ENCODE measurements at places on chromosomes 1 and 21. TPM values are rescaled to one million over a fixed set of nuclear protein-coding genes. Genes with fewer than 3 reads are reported as not detected.

- DNase-seq = no peak
These were observed 103.7 kb upstream of the PRMT6 start for GRCh38 chr1:106952776-106953175.

- DNase-seq = no peak
These were observed 64.9 kb downstream of the TGFB2 start for GRCh38 chr1:218409946-218410510.

- no peak for DNase-seq
These were observed at the start of gene C1orf167 for GRCh38 chr1:11761988-11762406. C1orf167 (plus strand) TSS chr1:11762193; CDS start chr1:11764401, 2,208 bp downstream.

DNA sequence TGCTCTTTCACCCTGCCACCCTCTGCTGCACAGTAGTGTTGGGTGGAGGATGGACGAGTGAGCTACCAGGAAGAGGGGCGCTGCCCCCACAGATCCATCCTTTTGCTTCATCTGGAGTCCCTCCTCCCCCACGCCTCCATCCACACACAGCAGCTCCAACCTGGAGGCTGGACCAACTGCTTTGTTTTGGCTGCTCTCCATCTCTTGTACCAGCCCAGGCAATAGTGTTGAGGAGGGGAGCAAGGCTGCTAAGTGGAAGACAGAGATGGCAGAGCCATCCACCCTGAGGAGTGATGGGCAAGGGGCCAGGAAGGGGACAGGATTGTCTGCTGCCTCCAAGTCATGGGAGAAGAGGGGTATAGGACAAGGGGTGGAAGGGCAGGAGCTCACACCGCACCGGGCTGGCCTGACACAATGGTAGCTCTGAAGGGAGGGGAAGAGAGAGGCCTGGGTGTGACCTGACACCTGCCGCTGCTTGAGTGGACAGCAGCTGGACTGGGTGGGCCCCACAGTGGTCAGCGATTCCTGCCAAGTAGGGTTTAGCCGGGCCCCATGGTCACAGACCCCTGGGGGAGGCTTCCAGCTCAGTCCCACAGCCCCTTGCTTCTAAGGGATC is 8.5 kb downstream of the CHRNB2 start:
- no peak for DNase-seq

DNA sequence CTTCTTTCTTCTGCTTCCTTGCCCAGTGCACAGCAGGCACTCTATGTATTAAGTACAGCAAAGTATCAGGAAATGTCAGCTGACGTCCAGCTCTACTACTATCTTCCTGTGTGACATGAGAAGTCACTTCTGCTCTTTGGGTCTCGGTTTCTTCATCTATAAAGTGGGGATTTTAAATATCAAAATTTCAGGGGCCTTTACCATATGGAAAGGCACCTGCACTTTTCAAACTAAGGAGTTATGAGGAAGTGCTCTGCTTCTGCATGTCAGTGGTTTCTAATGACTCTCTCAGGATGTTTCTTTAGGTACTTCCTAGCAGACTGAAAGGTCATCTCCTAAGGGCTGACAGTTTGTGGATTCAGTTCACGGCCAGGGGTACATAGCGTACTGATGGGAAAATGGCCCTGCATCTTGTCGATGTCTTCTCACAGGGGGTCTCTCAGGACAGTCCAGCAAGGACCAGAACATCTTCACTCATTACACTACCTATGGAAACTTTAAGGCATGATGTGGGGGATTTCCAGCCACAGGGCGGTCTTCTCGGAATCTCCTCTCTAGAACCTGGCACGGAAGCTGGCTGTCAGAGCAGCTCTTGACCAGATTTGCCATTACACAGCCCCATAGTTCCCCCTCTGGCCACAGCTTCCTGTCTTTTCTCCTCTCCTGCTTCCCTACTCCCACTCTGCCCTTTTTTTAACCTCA is 42.0 kb upstream of the MTF1 start:
- no peak for DNase-seq

DNA sequence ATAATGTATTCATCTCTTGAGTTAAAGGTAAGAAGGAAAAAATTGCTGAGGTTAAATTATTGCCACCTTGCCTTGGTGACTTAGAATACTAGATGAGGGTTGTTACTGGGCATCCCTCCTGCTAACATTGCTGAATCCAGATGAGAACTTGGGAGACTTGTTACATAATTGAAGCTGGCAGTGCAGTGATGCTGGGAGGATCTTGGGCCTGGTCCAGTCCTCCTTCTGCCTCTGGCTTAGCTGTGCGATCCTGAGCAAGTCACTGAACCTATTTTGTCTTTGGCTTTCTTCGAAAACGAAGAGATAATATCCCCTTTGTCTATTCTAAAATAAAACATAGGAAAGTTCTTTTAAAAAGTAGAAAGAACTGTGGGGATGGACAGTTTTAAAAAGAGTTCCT is 244.9 kb upstream of the NRIP1 start:
- no peak for DNase-seq

DNA sequence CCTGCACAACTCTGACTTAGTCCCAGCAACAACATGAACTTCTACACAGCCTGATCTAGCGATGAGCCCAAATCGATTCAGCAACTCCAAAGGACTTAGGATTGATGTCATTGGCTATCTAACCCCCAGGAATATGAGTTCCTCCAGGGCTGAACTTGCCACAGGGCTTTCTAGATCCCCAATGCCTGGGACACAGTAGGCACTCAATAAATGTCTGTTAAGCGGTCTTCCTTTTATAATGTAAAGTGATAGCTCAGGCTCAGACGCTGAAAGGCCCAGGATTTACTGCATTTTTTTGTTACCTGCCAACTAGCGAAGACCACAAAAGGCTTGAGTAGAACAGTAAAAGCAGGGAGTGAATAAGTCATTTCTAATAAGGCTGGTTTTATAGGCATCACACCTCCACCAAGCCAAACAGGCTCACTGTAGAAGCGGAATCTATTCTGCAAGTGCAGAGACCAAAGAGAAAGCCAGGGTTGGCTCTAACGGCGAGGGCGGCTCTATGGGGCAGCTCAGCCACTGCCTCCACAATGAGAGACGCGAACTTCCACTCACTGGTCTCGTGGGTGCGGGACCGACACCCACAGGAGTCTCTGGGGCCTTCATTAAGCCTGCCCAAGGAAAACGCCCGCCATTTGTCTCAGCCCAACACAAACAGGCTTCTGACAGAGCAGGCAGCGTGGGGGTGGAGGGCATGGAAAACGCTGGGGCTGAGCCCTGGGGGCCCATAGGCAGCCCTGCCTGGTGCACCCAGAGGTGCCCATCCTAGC is 52.0 kb downstream of the HLCS start:
- no peak for DNase-seq

- DNase-seq = no peak
These were observed 9.8 kb downstream of the DNAJC6 start for GRCh38 chr1:65319141-65319540.

- DNase-seq = no peak
These were observed 108.2 kb downstream of the NBPF12 start for GRCh38 chr1:147046189-147046862.

GRCh38 chr1:176831150-176831549 is 333.4 kb downstream of the ASTN1 start:
- DNase-seq = no peak

DNA sequence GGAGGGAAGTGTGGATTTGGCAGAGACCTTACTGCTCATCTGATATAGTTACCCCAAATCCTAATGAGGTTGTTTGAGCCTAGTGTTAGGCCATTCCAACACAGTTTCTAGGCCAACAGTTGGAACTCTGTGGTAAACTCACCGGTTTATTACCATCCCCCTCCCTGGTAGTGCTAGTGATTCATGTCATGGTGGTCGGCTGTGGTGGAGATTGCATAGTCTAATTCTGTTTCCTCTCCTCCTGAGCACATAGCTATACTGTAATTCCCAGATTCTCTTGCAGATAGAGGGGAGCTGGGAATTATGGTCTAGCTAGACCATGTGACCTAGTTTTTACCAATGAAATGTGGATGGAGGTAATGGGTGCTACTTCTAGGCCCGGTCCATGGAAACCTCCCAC is 123.7 kb upstream of the KIF26B start:
- no peak for DNase-seq

GRCh38 chr1:115074839-115075534 is 14.3 kb downstream of the TSPAN2 start:
- no peak for DNase-seq

DNA sequence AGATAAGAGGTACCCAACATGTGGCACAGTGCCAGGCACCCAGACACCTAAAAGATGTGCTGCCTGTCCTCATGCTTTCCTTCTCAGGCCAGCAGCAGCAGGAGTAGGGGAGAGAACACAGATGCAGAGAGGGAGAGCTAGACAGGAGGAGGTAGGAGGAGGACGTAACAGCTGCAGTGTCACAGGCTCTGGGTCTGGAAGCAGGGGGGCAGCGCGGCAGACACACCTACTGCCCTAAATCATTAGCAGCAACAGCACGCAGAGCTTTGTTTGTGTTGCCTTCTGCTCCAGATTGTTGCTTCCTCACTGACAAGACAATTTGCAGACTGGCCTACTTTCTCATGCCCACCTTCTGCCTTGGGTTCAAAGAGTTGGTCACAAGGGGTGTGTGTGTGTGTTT is 196.7 kb upstream of the DAB1 start:
- DNase-seq = no peak

DNA sequence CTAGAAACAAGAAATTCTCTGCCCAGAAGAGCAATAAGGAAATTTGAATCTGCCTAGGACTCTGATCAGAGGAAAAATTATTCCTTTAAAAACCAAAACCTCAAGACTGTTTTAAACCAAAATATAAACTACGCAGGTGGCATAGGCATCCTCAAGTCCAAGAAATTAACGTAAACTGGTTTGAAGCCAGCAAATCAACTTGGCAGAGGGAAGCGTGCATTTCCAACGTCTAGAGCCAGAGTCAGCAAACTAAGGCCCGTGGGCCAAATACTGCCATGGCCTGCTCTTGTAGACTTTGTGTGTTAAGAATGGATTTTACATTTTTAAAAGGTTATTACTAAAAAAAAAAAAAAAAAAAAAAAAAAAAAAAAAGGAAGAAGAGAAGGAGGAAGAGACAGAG is 67.8 kb upstream of the VTCN1 start:
- DNase-seq = no peak

GRCh38 chr1:22552021-22552420 is 11.3 kb upstream of the EPHA8 start:
- DNase-seq = no peak

DNA sequence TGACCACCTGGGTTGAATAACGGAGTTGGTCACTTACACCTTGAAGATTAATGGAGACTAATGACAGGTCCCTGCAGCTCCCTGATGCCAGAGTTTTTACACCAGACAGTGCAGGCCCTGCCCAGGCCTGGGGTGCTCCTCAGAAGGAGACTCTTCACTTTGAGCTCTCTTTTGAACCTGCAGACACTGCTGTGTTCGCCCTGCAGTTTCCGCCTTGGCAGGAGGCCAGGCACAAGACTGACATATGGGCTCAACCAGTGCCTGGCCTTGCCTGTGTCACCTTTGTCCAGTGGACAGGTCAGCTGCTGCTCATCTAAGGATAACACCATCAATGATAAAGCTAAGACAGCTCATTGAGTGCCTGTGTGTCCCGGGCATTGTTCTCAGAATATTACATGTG is 5.2 kb downstream of the STRIP1 start:
- DNase-seq = no peak

DNA sequence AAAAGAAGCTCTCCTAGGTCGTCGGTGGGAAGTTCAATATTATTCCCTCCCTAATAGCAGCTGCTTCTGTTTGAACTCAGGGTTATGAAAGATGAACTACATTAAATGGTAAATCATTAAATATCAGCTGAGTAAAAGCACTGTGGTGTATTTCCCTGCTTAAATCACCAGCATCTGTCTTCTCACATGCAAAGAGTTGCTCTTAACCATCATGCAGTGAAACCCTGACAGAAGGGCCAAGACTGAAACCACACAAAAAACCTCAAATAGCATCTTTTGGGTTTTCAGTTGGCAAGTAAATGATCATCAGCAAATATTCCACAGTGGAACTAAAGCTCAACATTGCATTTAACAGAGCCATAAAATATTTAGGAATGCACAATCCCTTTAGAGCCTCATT is 380.0 kb upstream of the ADGRL2 start:
- DNase-seq = no peak

DNA sequence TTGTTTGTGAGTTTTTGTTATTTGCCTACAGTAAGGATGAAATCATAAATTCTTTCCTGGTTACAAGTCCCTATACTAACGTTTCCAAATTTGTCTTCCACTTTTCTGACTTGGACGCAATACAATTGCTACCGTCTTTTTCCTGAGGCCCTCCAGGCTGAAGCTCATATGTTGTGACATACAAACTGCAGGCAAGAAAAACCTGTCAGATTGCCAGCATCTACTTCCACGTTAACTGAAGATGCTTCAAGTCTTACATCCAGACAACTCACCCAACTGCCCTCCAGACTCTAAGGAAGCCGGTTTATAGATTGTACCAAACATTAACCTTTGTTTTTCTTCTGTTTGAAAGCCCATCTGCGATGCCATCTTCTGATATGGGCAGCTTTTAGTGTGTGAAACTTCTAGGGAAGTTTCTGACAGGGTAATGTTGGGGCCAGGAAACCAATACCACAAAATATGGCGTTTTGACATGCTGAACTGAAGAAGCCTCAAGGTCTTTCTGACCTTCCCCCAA is 21.4 kb upstream of the RNF11 start:
- DNase-seq = peak; percentile 22

DNA sequence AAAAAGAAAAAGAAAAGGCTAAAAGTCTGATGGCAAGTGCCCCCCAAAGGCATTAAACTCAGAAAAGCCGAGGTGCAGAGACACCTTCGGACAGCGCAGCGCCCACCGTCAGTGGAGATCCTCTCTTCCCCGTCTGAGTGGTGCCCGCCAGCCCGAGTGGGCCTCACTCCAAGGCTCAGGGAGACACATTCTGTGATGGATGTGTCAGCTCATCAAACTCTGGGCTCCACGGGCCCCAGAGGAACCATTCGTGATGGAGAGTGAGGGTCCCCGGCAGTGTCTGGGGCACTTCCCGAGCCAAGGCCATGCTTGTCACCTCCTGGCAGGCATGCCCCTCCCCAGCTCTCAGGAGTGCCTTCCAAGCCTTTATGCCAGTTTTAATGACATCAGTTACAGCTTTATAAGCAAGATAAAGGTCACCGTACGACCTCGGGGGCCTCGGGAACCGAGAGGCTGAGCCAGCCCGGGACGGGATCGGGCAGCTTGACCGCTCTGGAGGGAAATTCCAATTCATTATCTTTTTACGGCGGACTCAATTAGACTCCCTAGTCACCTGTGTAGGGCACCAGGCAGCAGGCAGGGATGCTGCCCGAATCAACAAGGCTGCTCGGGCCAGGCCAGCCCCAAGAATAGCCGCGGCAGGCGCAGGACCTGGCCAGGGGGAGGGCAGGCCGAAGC is 49.5 kb downstream of the MORN1 start:
- peak; percentile 50 for DNase-seq

- DNase-seq = no peak
These were observed 80.8 kb downstream of the STUM start for GRCh38 chr1:226629210-226629895.

The LCA5L gene
- not detected for polyA plus RNA-seq

The TCP10L gene
- 0.33 TPM for polyA plus RNA-seq

The FCMR gene
- 869 TPM for polyA plus RNA-seq

The EFNA1 gene
- polyA plus RNA-seq = 2.9 TPM

The MMEL1 gene
- 18.9 TPM for polyA plus RNA-seq

The KLHDC7A gene
- polyA plus RNA-seq = not detected

The ST7L gene
- 15.4 TPM for polyA plus RNA-seq

The C4BPA gene
- polyA plus RNA-seq = not detected
